Bronchial epithelial cell (primary cell): ENCODE measurements at places on chromosomes 1 and 21. TPM values are rescaled to one million over a fixed set of nuclear protein-coding genes. Genes with fewer than 3 reads are reported as not detected.

DNA sequence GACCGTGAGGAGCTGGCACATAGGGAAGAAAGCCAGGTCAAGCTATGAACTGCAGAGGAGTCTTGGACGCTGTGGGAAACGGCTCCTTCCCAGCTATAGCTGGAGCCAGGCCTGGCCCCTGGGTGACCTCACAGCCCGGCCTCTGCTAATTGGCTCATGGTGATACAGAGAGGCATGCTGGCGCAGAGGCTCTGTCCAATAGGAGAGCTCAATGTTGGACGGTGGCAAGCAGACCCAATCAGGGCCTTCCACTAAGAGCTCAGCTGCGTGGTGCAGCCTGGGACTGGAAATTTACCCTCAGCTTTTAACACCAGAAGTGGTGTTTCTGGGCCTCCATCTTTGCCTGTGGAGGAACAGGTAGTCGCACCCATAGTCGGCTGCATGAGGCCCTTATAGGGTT, 64.4 kb upstream of the GRHL3 start:
- DNase-seq: no peak

DNA sequence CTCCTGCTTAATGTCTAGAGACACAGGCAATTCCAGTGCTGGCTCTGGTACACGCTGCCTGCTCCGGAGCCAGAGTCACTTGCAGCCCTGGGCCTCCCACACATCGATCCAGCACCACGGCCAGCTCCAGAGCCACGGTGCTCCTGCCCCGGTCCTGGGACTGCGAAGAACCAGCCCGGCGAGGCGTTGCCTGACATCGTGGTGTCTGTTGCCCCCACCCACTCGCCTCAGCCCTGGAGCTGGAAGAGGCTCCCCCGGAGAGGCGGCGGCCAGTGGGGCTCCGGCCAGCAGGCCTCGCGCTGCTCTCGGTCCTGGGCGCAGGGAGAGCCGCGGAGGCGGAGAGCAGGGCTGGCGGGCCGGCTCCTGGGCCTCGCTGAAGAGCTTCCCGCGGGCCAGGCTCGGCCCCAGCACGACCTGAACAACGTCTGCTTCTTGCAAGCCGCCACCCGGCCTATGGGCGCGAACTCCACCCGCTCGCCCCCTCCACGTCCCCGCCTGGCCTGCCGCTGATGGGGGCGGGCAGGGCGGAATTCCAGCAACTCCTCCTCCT, 364.8 kb downstream of the CEP170 start:
- no peak for DNase-seq

DNA sequence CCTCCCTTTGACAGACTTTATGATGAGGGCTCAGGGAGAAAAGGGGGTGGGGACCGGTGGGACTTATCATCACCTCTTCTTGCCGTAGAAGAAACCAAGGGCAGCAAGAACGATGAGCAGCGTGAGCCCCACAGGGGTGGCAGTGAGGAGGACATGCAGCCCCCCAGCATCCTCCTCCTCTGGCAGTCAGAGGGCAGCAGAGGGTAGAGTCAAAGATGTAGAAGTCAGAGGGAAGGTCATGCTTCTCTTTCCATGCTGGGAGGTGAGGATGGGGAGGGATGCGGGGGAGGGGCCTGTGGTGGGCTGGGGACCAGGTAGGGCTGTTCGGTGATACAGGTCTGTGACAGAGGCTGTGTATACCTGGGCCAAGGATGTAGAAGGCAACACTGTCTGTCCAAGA, 14.8 kb downstream of the INSRR start:
- no peak for DNase-seq

- DNase-seq: no peak
These were observed 358.7 kb downstream of the TGFB2 start for GRCh38 chr1:218703836-218704235.

GRCh38 chr21:26177187-26177586, 6.6 kb upstream of the APP start:
- no peak for DNase-seq

GRCh38 chr1:205030896-205031295, 12.1 kb upstream of the CNTN2 start:
- DNase-seq: no peak

Gene CFAP74
- total RNA-seq: not detected in 2 replicates

Gene CCDC27
- not detected in 2 replicates for total RNA-seq

GRCh38 chr1:50929376-50929958, 30.6 kb downstream of the FAF1 start:
- DNase-seq: peak; percentile 55

DNA sequence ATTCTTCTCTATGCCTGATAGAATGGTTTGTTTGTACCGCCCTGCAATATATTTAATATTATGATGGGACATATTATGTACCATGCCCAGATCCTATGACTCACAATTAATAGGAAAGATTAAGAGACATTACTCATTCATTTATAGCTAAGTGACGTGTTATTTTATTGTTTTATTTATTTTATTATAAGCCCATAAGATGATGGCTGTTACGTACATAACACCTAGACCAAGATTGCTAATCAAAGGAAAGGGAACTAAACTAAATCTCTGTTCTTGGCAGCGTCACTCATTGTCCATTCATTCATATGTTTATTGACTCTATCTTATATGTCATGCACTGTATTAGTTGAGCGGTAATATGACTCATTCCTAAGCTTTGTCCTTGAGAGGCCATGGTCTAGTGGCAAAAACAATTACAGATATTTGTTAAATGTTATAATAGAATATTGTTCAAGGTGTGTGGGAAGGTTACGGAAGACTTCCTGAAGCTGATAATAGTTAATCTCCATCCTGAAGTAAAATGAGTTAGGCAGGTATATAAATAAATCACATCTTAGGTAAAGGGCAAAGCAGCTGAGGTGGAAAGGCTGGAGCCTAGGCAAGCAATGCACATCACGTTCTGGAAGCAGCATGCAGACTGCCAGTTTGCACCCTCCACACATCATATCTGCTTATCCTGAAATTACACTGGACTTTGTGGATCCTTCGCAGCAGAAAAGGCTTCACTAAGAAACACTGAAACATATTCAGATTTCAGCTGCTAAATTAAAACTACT, 16.6 kb upstream of the CD55 start:
- DNase-seq: peak; percentile 92

DNA sequence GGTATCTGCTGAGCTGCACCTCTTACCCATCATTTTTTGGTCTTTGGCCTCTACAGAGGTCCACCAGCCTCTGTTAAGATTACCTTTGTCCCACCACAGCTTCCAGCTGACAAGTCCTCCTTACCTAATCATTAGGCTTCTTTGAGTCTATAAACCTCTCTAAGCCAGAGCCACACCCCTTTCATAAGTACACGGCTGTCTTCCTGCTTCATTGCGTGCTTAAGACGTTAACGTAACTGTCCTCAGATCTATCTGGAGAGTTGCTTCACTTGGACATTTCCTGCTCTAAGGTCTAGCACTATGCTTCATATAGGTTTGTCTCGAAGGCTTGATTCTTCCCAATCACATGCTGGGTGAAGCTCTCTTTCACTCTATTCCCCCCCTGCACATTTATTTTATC, 71.0 kb upstream of the CACHD1 start:
- no peak for DNase-seq
